ENCODE measurements at places on chromosomes 16 and 17.

DNA sequence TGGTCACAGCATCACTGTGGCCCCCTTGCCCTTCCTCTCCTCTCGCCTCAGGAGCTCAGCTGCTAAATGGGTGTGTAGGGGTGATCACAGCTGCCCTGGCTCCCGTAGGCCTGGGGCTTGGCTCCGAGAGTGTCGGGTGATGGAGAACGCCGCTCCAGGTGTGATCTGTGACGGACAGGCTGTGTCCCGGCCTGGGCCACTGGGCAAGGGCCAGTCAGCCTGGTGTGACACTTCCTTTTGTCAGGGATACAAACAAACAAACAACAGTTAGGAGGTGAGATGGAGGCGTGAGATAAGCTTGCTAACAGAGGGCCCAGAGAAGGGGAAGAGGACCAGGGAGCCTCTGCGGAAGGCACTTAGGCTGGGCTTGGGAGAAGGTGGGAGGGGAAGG is 2.0 kb downstream of the ADGRG1 start:
- DNase-seq, result no peak

- no peak for DNase-seq
Measured at GRCh38 chr16:24753437-24753836, 24.0 kb downstream of the TNRC6A start.

GRCh38 chr16:67277294-67277998 is 1.9 kb upstream of the PLEKHG4 start:
- peak; percentile 45 for DNase-seq

DNA sequence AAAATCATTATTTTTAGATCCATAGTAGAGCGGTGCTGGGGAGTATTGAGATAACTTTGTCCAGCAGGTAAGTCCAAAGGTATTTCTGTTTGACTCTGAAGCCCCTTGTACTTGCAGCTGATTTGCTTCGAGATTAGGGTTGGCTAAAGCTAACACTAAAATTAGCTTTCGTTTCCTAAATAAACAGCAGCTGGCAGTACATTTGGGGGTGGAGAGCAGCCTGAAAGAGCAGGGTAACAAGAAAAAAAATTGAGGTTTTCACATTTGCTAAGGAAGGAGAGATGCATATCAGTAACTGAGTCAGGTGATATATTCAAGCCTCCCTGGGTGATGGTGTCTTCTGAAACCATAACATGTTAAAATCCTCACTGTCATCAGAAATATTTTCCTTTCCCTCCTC is 37.4 kb upstream of the TMC5 start:
- DNase-seq, result no peak

DNA sequence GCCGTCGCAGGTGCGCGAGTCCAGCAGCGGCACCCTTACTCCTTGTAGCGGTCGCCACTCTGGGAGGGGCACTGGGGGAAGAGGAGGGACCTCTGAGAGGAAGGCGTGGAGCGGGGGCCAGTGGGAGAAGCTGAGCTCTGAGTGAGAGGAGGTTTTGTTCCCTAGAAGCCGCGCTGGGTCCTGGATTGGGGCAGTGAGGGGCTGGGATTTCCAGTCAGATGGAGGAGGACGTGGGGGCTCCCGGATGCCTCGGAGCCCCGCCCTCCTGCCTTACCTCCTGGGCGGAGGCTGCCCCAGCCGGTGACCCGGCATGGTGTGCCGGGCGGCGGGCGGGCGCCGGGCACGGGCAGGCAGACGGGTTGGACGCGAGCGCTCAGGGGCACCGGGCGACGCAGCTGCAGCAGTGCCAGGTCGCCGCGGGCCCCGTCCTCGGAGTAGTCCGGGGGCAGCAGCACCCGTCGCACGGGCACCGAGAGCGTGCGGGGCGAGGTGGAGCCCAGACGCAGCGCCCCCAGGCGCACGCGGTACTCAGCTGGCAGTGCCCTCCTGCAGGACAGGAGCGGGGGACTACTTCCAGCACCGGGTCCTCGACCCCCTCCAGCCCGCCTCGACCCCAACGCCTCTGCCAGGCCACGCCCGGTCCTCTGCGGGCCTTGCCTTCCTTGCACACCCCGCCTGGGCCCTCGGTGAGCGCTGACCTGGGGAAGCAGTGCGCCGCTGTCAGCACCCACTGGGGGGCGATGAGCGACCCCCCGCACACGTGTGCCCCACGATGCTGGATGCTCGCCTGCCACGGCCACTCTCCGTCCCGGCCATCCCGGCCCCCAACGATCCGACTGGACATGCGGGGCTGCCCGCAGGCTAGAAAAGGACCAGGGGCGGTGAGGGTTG is 2.0 kb downstream of the PRSS33 start:
- no peak for DNase-seq

DNA sequence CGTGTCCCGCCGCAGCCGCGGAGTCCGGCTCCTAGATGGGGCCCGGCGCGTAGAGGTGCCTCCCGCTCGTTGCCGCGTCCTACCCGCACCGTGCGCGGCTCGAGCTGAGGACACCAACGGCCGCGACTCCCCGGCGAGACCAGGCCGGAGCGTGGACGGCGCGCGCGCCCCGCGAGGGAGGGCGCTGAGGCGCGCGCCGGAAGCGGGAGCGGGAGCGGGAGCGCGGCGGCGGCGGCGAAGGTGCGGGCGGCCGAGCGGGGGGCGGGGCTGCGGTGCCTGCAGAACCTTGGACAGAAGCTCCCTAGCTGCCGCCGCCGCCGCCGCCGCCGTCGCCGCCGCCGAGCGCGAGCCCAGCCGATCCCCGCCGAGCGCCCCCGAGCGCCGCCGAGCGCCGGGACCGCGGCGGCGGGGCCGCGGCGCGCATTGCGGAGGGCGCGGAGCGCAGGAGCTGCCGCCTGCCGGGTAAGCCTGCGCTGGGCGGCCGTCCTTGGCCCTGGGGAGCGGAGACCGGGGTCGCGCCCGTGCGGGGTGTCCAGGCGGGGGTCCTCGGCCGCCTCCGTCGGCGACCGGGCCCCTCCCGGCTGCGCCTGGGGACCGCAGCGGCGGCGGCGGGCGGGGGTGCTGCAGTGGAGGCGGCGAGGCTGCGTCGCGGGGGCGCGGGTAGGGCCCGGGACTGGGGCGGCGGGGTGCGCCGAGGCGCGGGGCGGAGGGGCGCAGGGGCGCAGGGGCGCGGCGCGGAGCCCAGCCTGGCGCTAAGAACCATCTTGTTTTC is at the start of gene CDK5R1:
TSS of gene CDK5R1 (plus strand) at position 293 of the 772 bp plus-strand sequence. CDS start 628 bp downstream, outside the sequence.
- no peak for DNase-seq

GRCh38 chr17:72123530-72124437 is 3.0 kb downstream of the SOX9 start:
- no peak for DNase-seq

DNA sequence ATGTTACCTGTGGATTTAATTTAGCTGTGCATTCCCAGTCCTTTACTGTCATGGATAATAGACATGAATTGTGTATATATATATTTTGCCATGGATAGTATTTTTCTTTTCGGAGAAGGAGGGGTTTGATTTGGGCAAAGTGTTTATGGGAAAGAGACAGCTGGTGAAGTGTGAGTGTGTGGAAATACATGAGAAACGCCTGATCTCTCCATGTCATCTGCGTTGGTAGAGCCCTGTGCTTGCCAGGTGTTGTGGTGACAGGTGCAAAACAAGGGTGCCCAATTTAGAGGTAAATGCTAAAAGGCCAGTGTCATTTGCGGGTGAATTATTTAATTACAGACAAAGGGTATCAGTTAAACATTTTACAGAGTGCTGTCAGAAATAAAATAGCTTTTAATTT is 23.4 kb downstream of the NDEL1 start:
- DNase-seq, result no peak

GRCh38 chr16:14196011-14196410 is 124.9 kb downstream of the MRTFB start:
- DNase-seq, result no peak

GRCh38 chr17:12438813-12439586 is 226.7 kb upstream of the MYOCD start:
- no peak for DNase-seq

DNA sequence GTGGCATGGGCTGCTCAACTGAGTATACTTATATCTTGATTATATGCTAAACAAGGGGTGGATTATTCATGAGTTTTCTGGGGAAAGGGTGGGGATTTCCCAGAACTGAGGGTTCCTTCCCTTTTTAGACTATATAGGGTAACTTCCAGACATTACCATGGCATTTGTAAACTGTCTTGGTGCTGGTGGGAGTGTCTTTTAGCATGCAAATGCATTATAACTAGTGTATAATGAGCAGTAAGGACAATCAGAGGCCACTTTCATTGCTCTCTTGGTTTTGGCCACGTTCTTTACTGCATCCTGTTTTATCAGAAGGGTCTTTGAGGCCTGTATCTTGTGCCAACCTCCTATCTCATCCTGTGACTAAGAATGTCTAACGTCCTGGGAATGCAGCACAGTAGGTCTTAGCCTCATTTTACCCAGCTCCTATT is 12.0 kb downstream of the PRR11 start:
- no peak for DNase-seq

DNA sequence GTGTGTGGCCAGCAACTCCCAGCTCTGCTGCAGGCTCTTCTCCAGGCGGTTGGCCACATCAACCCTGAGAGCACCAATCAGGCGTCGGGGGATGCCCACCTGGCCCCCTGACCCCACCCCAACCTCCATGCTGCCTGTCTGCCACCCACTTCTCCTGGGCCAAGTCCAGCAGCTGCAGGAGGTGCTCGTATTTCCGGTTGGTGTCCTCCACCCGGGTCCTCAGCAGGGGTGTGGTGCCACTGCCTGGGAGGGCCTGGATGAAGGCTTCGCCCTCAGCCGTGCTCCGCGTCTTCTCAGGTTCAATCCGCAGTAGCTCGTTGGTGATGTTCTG is 44.6 kb downstream of the UBN1 start:
- DNase-seq, result no peak

GRCh38 chr16:2955779-2956578 is 8.1 kb upstream of the KREMEN2 start:
- DNase-seq, result no peak

DNA sequence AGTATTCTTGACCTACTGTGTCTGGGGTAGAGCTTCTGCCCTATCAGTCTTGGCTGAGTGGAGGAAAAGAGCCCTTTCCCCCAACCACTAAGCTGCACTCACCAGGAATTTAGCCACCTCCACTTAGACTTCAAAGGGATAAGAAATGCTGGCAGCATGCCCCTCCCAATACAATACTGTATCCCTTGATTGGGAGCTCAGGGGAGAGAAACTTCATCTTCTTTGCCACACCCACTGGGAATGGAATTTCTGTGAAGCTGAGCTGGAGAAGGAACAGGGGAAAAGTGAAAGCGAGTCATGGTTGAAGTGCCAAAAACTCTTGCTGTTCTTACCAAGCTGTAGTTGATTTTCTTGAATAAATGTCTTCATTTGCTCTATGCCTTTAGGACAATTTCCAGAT is 68.8 kb downstream of the CEP112 start:
- DNase-seq, result no peak

DNA sequence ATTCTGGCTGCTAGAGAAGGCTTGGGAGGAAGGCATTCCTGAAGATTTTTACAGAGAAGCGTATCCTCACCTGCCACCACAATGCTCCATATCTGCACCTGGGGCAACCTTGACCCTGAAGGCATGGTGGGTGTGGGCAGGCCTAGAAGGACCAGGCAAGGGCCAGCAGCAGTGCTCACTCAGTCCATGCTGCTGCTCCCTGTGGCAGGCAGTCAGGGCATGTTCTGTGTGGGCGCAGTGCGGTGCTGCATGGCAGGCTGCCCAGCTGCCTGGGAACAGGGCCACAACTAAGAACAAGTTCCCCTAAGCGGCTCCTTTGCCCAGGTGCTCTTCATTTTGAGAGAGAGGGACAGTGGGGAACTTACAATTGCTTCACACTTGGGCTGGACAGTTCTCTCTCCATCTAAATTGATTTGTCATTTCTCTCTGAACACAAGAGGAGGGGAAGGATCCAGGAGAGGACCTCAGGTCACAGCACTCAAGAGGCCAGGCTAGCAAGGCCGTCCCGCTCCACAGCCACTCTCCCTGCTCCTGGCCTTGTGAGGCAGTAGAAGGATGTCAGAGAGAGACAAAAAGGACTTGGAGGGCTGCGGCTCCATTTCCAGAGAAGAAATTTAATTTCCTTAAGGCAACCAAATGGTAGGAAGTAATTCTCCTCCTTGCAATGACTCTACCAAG is 158.8 kb downstream of the AATF start:
- DNase-seq, result no peak

- DNase-seq, result no peak
Measured at GRCh38 chr17:5762191-5762590, 177.9 kb upstream of the NLRP1 start.

- no peak for DNase-seq
Measured at GRCh38 chr17:44358066-44358465, 5.6 kb downstream of the FAM171A2 start.

DNA sequence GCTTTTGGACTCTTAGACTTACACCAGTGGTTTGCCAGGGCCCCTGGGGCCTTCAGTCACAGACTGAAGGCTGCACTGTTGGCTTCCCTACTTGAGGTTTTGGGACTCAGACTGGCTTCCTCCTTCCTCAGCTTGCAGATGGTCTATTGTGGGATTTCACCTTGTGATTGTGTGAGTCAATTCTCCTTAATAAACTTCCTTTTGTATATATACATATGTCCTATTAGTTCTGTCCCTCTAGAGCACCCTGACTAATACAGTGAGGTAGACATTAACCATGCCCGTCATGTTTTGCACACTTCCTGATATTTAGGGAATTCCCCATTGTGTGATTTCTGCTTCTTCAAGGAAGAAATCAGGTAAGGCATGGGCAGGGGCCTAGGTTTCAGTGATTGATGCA is 147.8 kb upstream of the CA10 start:
- no peak for DNase-seq

DNA sequence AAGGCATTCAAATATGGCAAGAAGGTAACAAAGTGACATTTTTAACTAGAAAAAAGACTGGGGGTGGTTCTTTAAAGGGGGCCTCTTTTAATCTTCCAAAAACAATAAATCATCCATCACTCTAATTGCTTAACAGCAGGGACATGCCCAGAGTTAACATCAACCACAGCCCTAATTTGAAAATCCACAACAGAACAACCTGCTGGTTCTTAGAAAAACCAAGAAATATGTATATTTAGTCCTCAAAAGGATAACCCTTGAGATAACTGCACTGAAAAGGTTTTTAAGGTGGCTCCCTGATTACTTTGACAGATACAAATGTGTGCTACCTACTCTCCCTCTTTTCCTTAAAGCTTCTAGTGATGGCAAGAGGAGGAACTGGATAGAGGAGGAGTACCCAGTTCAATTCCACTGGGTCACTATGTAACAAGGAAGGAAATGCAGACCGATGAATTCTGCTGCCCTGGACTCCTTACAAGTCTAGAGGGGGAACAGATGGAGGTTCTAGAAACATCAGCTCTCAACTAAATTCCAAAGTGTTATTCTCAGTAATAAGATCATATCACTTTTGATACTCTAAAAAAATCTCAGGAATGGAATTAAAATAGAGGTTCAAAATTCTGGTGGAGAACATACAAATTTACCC is 54.3 kb downstream of the N4BP1 start:
- no peak for DNase-seq

Measured in hematopoietic multipotent progenitor cell treated with erythropoietin and hydrocortisone succinate and interleukin-3 and kit ligand, for 17 days (in vitro differentiated cells).